ENCODE measurements at places on chromosomes 1 and 21. TPM values are rescaled to one million over a fixed set of nuclear protein-coding genes. Genes with fewer than 3 reads are reported as not detected.

Gene OLFML2B
- 5.2 TPM for total RNA-seq

Gene TCHH
- not detected for total RNA-seq

Gene ADIPOR1
- total RNA-seq: 121 TPM

Gene AADACL4
- total RNA-seq: not detected

Gene RIPK4
- total RNA-seq: not detected

Gene CR1
- not detected for total RNA-seq

DNA sequence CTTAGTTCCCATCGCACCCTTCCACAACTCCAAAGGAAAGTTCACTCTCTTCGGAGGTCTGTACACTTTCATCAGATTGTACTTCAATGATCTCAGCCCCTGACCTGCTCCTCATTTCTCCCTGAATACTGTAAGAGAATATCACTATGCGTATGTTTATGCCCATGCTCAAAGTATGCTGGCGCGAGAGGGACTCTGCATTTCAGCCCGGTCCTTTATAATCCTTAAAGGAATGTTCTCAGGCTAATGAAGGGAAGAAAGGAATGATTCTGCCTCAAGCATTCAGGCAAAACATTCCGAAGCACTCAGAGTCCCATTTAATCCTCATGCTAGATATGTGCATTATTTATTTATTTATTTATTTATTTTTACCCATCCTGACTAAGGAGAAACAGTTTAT lies 76.8 kb downstream of the PLD5 start:
- H3K27ac ChIP-seq: no peak overlapping the region
- no peaks in the 10 kb centered on the region for H3K4me1 ChIP-seq
- H3K36me3 ChIP-seq: no peaks in the 10 kb centered on the region
- no peaks in the 10 kb centered on the region for H3K27me3 ChIP-seq
- no peak for DNase-seq

DNA sequence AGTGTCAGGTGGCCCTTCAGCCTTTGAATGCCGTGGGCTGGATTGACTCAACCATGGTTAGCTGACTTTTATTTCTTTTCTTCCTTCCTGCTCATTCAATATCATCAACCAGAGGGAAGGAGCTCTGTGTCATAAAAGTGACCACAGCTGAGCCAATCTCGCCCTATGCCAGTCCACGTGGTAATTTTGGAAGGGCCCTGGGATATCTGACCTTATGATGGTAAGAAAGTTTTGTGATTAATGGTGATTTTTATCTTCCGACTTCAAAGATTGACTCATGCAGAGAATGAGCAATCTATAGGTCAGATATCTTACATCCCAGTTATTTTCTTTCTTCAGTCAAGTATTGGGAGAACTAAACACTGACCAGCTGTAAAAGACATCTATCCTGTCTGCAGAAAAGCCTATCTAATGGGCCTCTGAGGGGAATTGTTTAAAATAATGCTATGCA lies 170.3 kb downstream of the ZC3H11B start:
- H3K4me3 ChIP-seq: no peak overlapping the region
- peaks cover 3% of the 10 kb centered on the region for H3K27me3 ChIP-seq
- H3K27ac ChIP-seq: no peak overlapping the region
- H3K4me1 ChIP-seq: peaks cover 17% of the 10 kb centered on the region
- peak; percentile 53 for DNase-seq

DNA sequence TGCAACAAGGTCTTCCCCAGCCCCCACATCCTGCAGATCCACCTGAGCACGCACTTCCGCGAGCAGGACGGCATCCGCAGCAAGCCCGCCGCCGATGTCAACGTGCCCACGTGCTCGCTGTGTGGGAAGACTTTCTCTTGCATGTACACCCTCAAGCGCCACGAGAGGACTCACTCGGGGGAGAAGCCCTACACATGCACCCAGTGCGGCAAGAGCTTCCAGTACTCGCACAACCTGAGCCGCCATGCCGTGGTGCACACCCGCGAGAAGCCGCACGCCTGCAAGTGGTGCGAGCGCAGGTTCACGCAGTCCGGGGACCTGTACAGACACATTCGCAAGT lies 3.8 kb downstream of the ZBTB18 start:
- DNase-seq: no peak
- no peaks in the 10 kb centered on the region for H3K4me1 ChIP-seq
- H3K4me3 ChIP-seq: no peak overlapping the region
- peaks cover 6% of the 10 kb centered on the region for H3K36me3 ChIP-seq
- H3K27me3 ChIP-seq: no peaks in the 10 kb centered on the region

DNA sequence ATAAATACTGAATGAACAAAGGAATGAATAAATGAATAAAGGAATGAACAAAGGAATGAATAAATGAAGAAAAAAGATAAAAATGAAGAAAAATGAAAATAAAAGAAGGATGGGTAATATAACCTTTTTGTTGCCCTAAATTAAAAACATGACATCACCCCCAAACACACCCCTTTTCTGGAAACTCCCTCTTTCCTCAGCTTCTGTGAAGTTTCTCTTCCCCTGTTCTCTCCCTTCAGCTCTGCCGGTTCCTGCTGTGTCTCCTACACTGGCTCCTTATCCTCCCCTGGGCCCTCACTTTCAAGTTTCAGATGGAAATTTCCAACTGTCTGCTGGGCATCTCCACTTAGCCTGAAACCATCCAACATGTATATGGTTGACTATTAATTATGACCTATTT lies 37.9 kb downstream of the RAB3B start:
- H3K27me3 ChIP-seq: peaks cover 2% of the 10 kb centered on the region
- H3K4me1 ChIP-seq: peaks cover 75% of the 10 kb centered on the region
- H3K27ac ChIP-seq: no peak overlapping the region
- DNase-seq: no peak

DNA sequence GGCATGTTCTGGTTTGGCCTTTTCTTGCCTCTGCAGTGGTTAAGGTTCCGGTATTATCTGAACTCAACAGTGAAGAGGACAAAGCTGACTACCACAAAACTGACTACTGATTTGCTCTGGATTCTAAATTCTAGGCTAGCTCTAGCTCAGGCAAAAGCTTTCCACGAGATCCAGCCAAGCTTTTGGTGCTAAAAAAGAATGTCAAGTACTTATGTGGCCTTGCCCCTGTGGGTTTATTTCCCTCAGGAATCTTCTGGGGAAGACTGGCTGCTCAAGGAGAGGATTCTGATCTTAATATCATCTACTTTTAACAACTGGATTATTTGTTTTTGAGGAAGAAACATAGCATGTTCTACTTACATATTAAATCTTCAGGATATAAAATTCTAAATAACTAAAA lies 26.1 kb upstream of the MTMR11 start:
- H3K36me3 ChIP-seq: peaks cover 20% of the 10 kb centered on the region
- DNase-seq: no peak
- H3K27me3 ChIP-seq: peaks cover 3% of the 10 kb centered on the region
- no peak overlapping the region for H3K4me3 ChIP-seq
- H3K4me1 ChIP-seq: peaks cover 11% of the 10 kb centered on the region

DNA sequence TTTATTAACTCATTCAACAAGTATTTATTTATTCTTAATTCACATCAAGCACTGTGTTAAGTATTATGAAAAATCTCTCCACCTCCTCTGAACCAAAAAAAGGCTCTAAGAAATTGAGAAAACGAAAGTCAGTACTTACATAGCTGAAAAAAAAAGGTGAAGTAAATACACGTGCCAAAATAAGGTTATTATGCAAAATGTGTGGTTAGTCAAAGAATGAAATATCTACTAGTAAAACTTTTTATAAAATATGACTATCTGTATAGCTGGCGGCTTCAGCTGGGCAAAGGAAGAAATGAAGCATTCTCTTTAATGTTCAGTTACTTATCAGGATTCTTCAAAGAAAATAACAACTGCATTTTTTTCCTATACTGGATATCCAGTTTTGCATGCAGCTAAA lies 35.5 kb upstream of the ASPM start:
- H3K36me3 ChIP-seq: peaks cover 22% of the 10 kb centered on the region
- DNase-seq: no peak
- H3K27me3 ChIP-seq: no peaks in the 10 kb centered on the region
- peaks cover 41% of the 10 kb centered on the region for H3K4me1 ChIP-seq
- H3K27ac ChIP-seq: no peak overlapping the region
- no peak overlapping the region for H3K4me3 ChIP-seq

DNA sequence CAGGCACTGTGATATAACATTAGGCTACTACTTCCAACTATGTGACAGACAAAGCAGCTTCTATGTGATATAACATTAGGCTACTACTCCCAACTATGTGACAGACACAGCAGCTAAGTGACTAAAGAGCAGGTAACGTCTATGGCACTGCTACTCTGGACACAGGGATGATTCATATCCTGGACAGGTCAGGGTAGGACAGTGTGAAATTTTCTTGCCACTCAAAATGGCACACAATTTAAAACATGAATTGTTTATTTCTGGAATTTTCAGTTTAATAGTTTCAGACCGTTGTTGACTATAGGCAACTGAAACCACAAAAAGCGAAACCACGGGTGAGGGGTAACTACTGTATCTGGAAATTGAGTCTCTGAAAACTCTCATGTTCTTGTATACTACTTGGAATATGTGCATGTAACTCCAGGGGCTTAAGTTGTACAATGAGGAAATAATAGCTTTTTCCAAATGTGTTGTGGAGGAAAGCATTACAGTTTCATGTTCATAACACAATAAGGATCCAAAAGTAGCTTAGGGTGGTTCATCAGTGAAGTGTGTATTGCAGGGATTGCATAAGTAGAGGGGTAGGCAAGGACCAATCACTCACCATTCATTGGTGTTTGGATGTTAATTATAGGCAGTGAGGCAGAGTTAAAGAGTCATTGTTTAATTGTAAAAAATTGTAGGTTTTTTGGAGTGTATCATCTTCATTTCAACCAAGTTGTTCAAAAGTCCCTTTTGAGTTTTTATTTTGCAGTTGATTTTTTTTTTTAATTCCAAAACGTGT lies 5.3 kb downstream of the DTL start:
- peak overlapping the region; percentile 32 for H3K4me3 ChIP-seq
- DNase-seq: peak; percentile 20
- H3K27me3 ChIP-seq: no peaks in the 10 kb centered on the region
- H3K36me3 ChIP-seq: 0 out of 2 replicates have a peak, but pooled peaks cover 4% of the 10 kb centered on the region

DNA sequence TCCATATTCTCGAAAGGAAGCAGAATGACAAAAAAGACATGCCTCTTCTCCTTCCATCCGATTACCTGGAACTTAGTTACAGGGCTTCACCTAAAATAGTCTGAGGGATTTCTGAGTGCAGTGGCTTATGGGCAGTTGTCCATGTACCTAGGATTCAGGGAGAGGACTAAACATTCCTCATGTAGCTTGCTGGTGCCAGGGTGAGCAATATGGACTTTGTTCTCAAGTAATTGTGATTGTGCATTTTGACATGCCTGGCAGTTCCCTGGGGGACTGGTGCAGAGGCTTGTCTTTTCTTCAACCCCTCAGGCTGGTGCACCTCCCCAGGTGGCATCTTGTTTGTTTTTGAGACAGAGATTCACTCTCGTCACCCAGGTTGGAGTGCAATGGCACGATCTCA lies 6.1 kb upstream of the PSEN2 start:
- DNase-seq: no peak
- no peaks in the 10 kb centered on the region for H3K27me3 ChIP-seq
- H3K27ac ChIP-seq: no peak overlapping the region

GRCh38 chr1:22731924-22732720 lies 21.5 kb downstream of the EPHB2 start:
- H3K36me3 ChIP-seq: no peaks in the 10 kb centered on the region
- H3K27ac ChIP-seq: no peak overlapping the region
- no peak overlapping the region for H3K4me3 ChIP-seq
- H3K4me1 ChIP-seq: peaks cover 15% of the 10 kb centered on the region
- no peak for DNase-seq

DNA sequence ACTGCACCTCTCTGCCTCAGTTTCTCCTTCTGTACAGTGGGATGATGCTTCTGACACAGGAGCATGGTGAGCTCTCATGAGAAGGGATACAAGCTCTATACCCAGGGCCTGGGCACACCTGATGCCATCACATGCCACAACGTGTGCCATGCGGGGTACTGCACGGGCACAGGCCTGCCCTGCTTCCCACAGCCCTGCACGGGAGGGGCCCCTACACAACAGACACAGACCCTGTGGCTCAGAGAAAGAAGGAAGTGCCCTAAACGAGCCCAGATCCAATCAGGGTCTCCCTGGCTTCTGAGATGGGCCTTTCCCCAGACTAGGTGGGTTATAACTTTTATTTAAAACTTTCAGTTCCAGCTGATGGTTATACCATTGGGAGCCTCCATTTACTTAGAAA lies 24.6 kb downstream of the C2CD2 start:
- H3K36me3 ChIP-seq: no peaks in the 10 kb centered on the region
- H3K27me3 ChIP-seq: no peaks in the 10 kb centered on the region
- H3K4me3 ChIP-seq: no peak overlapping the region
- H3K4me1 ChIP-seq: peaks cover 48% of the 10 kb centered on the region

- H3K27ac ChIP-seq: no peak overlapping the region
- DNase-seq: no peak
- H3K4me3 ChIP-seq: no peak overlapping the region
- peaks cover 5% of the 10 kb centered on the region for H3K27me3 ChIP-seq
- H3K4me1 ChIP-seq: peaks cover 5% of the 10 kb centered on the region
- H3K36me3 ChIP-seq: no peaks in the 10 kb centered on the region
Observed at GRCh38 chr1:64304823-64305222, 101.4 kb downstream of the UBE2U start.

DNA sequence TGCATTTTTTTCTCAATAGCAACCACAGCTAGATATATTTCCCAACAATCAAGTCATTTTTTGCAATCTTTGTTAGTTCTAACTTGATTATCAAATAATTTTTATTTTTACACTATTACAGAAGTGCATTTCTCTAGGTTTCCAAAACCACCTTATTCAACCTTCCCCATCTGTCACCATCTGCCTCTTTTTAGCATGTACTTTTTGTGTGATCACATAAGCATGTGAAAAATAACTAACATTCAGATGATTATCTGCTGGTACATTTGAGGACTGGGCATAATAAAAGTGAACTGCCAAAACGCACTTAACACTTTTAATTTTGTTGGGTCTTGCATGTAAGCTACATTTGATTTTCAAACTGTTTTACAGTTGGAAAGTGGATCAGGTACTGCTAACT lies 291.5 kb downstream of the AKT3 start:
- H3K36me3 ChIP-seq: peaks cover 17% of the 10 kb centered on the region
- H3K27me3 ChIP-seq: no peaks in the 10 kb centered on the region
- DNase-seq: no peak
- peaks cover 27% of the 10 kb centered on the region for H3K4me1 ChIP-seq
- H3K4me3 ChIP-seq: no peak overlapping the region

GRCh38 chr1:32898958-32899357 lies 2.2 kb downstream of the TMEM54 start:
- no peak overlapping the region for H3K27ac ChIP-seq
- no peak for DNase-seq
- H3K36me3 ChIP-seq: no peaks in the 10 kb centered on the region
- H3K4me1 ChIP-seq: peaks cover 8% of the 10 kb centered on the region
- H3K4me3 ChIP-seq: no peak overlapping the region
- H3K27me3 ChIP-seq: peaks cover 4% of the 10 kb centered on the region

GRCh38 chr1:154972213-154972516 lies 1.6 kb upstream of the SHC1 start:
- peaks cover 35% of the 10 kb centered on the region for H3K36me3 ChIP-seq
- peaks cover 26% of the 10 kb centered on the region for H3K4me1 ChIP-seq
- no peak for DNase-seq
- no peak overlapping the region for H3K27ac ChIP-seq
- H3K27me3 ChIP-seq: peaks cover 7% of the 10 kb centered on the region

- peak; percentile 48 for DNase-seq
- H3K27me3 ChIP-seq: no peaks in the 10 kb centered on the region
- H3K36me3 ChIP-seq: no peaks in the 10 kb centered on the region
Observed at GRCh38 chr1:240946926-240947325, 335.0 kb upstream of the GREM2 start.

Data from HFFc6 (cell line).